KG1 (cell line): ENCODE measurements at places on chromosomes 13 and 19.

GRCh38 chr19:17220207-17220758, 5.1 kb downstream of the USE1 start:
- DNase-seq, result no peak

DNA sequence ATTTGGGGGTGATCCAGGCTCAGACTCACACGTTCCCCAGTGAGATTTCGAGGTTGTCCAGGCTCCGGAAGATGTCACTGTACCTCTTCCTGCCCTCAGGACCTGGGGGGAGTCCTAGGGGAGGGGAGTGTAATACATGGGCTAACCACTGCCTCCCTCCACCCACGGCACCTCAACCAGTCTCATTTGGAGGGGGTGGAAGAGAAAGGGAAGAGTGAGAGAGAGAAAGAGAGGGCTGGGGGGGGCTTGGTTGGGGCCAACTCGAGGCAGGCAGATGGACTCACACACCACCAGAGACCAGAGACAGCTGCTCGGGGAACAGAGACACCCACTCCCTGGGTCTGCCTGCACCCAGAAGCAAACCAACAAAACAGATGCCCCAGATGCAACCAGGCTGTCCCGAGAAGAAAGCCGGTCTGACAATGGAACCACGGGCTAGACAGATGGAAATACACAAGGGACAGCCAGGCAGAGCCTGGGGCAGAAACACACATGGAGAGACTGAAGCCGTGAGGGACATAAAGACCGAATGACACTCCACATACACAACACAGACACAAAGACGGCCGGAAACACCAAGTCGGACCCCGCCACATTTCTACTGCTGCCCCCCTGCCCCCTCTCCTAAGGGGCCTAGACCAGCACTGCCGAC, 825 bp downstream of the GMIP start:
- DNase-seq, result peak; percentile 5

- no peak for DNase-seq
Observed at GRCh38 chr13:94345374-94346195, 133.9 kb downstream of the DCT start.

GRCh38 chr19:18282788-18283141, 1.3 kb upstream of the JUND start:
- DNase-seq, result no peak

DNA sequence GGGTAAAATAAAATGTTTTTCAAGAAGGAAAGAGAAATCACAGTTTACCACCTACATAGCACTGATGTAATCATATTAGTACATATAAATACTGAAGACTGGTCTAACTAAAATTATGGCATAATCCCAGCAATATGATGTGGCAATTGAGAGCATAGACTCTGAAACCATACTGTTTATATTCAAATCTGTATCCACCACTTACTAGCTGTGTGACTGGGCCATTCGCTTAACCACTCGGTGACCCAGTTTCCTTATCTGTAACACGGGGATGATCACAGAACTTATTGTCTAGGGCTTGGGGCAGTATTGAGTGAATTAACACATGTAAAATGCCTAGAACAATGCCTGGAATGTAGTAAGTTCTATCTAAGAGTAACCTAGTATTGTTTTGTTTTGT, 13.1 kb upstream of the GTF3A start:
- no peak for DNase-seq

- DNase-seq, result no peak
Observed at GRCh38 chr13:36163286-36163685, 32.1 kb upstream of the DCLK1 start.

- no peak for DNase-seq
Observed at GRCh38 chr13:23876265-23876664, 12.9 kb downstream of the MIPEP start.

DNA sequence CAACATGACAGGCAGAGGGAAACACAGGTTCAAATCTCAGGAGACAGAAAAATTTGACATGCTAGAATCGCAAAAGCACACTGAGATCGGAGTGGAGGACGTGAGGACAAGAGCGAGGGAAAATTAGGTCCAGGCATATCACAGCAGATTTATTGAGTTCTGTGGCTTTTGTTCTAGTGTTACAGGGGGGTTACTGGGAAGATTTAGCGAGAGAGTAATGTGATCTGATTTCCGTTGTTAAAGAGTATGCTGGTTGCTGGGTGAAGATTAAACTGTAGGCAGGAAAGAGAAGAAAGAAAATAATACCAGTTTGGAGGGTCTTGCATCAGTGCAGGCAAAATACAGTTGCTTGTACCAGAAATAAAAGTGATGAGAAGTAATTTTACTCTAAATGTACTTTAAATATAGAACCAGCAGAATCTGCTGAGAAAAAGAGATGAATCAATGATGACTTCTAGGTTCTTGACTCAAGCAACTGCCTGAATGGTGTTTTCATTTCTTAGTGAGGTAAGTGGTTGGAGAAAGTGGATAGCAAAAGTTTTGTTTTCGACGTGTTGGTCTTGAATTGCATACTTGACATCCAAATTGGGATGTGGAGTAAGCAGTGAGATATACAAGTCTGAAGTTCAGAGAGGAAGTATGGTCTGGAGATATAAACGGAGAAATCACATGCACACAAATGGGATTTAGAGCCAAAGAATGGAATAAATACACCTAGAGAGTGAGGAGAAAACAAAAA, 35.7 kb downstream of the UFM1 start:
- DNase-seq, result no peak

- no peak for DNase-seq
Observed at GRCh38 chr13:49140910-49141611, 79.1 kb upstream of the MLNR start.

GRCh38 chr19:33524024-33524664, 2.6 kb upstream of the PEPD start:
- no peak for DNase-seq

DNA sequence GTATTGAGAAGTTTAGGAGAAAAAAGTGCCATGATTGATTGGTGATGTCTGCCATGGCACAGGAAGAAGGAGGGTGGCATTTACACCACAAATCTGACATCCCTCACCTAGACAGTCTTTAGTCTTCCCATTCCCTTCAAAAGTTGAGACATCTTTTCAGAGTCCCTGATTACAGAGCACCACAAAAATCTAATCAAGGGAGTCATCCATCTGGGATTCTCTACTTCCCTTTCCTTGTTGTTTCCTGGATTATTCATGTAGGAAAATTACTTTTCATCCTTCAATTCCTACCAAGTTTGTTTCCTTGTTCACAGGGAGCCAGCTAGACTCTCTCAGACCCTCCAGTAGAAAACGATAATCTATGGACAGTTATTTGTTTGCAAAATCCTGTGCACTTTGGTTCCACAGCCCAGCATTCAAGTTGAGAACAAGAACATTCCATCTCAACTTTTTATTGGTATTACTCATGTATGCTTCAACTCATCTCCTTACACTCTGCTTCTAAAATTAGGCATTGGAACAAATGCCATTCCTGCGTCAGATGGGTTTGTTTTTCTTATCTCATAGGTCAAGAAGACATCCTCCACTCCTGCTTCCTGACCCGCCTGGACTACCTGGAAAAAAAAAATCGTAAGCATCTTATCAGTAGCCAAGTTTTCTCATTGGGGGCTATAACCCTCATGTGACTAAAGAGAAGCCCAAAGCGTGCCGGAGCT, 259.9 kb downstream of the FOXO1 start:
- DNase-seq, result no peak

GRCh38 chr13:51659276-51660127, 75.2 kb downstream of the WDFY2 start:
- no peak for DNase-seq

- DNase-seq, result no peak
Observed at GRCh38 chr13:98141509-98142379, 1.1 kb upstream of the FARP1 start.

DNA sequence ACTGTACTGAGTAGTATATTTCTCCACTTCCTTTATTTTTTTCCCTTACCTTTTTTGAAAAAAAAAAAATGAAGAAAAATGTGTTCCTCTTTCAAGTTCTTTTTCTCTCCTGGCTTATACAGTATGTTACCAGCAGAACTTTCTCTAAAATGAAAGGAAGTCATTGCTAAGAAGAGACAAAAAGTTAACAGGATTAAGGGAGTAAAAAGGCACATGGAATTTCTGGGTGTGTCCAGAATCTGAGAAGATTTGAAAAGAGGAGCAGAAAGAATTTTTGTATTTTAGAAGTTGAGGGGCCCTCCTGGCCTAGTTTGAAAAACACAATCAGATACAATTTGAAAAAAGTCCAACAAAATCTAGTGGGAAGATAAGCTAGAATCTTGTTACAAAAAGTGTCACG, 21.0 kb upstream of the TRIM13 start:
- DNase-seq, result no peak

DNA sequence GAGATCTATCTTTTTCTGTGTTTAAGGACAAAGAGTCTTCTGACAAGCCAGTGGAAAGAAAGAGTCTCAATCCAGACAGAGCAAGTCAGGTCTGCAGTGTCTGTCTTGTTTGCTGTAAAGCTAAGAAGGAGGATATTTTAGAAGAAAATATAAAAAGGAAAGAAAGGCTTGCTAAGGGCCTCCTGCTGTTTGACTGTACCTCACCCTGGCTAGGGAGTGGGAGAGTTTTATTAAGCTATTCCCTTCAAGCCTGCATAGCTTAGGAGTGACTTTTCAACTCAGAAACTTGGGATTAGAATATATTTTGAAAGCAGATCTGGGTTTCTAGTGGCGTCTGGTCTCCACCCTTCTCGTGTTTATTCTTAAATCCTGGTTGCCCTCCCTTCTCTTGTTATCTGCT, 460.0 kb downstream of the COG6 start:
- DNase-seq, result no peak

DNA sequence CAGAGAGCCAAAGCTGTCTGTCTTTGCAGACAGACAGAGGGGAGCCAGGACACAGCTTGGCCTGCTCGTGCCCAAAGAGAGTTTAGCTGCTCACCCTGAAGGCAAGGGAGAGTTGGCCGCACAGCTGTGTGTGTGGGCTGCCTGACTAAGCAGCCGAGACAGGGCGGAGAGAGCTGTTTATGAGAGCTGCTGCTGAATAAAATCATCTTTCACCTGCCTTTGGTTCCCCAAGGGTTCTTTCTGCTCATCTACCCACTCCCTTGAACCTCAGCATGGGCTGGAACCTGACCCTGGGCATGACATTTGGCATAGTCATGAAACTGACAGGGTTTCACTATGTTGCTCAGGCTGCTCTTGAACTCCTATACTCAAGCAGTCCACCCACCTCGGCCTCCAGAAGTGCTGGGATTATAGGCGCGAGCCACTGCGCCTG, 98.2 kb downstream of the RBM26 start:
- no peak for DNase-seq

- DNase-seq, result no peak
Observed at GRCh38 chr13:95124959-95125358, 176.3 kb downstream of the ABCC4 start.

DNA sequence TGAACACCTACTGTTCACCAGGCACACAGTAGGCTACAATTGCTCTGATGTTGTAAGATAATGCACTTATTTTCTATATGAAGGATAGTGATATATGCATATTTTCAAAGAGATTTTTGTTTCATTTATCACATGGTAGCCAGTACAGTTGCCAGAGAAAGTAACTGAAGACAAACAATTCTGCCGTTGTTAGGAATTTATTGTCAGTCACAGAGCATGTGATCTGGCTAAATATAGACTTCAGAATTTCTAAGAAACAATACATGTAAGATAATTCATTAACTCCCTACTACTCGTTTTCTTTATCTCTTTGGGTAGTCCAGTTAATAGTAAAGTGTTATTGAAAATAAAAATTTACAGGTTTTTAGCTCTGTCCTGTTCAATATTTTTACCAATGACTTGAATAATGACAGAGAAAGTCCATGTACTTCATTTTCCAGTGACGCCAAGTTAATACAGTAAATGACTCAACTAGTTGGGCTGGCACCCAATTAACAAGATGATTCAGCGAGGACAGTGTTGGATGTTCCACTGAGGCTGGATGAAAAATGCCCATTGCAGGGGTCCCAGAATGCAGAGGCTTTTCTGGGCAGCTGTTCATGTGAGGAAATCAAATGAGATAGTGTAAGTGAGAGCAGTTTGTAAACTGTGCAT, 35.6 kb downstream of the GJA3 start:
- DNase-seq, result no peak

DNA sequence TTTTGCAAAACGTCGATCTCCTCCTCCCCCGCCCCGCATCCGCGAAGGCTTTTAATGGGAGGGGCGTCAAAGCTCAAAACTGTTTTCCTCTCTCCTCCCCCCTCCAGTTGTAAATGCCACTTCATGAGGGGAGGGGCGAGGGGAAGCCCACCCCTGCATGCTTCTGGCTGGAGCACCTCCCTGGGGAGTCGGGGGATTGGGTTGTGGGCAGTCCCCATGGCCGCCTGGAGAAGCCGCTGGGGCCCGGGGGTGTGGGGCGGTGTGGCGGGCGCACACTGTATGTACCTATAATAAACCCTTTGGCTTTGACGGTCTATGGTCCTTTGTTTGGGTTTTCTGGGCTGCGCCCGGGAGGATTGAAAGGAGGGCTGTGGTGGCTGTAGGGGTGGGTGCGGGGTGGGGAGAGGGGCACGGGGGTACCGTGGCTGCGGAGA, 505 bp upstream of the SHKBP1 start:
- no peak for DNase-seq
